Muscle of leg (tissue), 16 donors: ENCODE measurements at places on chromosomes 11 and 22. TPM values are rescaled to one million over a fixed set of nuclear protein-coding genes. Genes with fewer than 3 reads are reported as not detected.

DNA sequence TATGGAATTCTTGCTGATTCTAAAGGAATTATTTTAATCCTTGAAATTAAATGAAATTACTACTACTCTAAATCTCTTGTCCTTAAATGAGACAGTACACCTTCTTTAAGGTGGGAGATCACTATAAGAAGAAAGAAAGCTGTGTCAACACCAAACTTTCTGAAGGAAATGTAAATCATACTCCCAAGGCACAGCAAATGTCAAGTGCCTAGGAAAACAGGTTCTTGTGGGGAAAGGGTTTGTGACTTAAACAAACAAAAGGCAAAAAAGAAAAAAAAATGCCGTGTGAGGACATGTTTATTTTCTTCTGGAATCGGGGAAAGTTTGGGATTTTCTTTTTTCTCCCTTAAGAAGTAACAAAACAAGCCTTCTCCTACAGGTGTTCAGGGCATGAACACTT, 745.1 kb downstream of the DLG2 start:
- H3K4me3 ChIP-seq, result no peak overlapping the region
- DNase-seq, result no peak
- H3K36me3 ChIP-seq, result no peaks in the 10 kb centered on the region
- no peaks in the 10 kb centered on the region for H3K27me3 ChIP-seq
- no peaks in the 10 kb centered on the region for H3K4me1 ChIP-seq

DNA sequence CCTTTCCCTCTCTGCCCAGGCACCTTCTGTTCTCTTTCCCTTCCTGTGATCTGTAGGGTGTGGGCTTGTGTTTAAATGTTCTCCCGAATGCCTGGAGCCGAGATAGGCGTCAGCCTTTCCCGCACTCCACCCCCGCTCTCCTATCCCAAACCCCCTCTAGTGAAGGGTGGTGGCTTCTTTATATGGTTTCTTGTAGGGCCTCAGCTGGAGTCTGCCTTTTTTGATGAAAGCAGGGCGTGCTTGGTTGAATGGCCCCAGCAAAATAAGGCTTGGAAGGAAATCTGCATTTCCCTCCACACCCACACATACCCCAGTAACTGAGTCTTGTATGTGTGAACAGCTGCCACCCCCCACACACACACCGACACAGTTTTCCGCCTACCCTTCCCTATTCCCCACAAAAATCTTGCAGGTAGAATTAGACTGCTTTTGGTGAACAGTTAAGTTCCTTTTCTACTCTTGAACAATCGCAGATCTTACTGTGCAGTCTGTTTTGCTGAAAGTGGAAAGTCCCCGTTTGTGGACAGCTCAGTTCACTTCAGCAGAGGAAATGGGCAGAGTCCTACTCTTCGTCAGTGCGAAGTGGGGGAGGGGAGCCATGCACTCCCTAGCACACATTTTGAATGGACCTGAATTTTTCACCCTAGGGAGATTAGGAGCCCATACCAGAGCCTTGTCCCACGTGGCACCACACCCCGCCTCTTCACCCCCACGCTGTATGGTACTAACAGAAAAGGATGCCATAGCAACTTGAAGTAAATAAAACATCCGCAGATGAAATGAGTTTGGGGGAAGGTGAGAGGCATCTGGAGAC, 25.5 kb upstream of the GRK2 start:
- peak overlapping the region; percentile 97 for H3K27ac ChIP-seq
- H3K27me3 ChIP-seq, result no peaks in the 10 kb centered on the region
- H3K36me3 ChIP-seq, result peaks cover 33% of the 10 kb centered on the region

DNA sequence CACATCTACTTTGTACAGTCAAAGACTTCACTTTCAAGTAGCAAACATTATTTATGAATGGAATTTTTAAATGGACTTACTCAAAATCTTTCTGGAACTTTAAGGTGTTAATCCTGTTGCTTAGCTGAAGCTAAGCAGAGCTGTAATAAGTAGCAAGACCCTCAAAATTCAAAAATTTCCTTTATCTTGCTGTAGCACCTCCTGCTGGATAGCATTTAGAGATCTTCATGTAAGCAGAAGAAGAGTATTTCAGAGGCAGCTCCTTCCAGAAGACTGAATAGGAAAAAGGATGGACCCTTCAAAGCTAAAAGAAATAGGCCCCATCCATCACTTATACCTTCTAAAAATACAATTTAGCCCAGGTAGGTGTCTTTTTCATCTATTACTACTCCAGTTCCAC, 3.4 kb downstream of the PHF21A start:
- DNase-seq, result no peak
- H3K4me1 ChIP-seq, result peaks cover 4% of the 10 kb centered on the region
- H3K4me3 ChIP-seq, result no peak overlapping the region
- H3K36me3 ChIP-seq, result no peaks in the 10 kb centered on the region
- no peak overlapping the region for H3K27ac ChIP-seq

The TEX12 gene
- 0.22 TPM for total RNA-seq

DNA sequence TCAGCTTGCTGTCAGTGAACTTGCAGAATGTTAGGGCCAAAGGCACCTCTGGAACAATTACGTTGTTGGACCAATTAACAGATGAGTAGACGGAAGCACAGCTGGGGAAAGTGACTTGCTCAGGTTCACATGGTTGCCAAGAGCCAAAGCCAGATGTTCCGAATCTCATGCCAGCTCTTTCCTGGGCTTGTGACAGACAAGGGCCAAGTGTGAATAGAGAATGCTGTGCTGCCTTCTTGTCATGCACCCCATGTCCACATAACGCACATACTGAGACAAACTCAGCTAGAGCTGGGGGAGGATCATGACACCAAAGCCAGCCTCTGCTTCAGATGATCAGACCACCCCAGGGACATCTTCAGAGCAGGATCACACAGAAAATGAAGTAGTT, 616.3 kb downstream of the INSC start:
- H3K4me3 ChIP-seq, result no peak overlapping the region
- no peaks in the 10 kb centered on the region for H3K27me3 ChIP-seq
- H3K36me3 ChIP-seq, result no peaks in the 10 kb centered on the region
- H3K27ac ChIP-seq, result peak overlapping the region; percentile 31
- DNase-seq, result peak; percentile 89
- H3K4me1 ChIP-seq, result peaks cover 20% of the 10 kb centered on the region

GRCh38 chr11:104091281-104092096, 55.0 kb downstream of the DDI1 start:
- peaks cover 11% of the 10 kb centered on the region for H3K4me1 ChIP-seq
- H3K36me3 ChIP-seq, result no peaks in the 10 kb centered on the region
- H3K4me3 ChIP-seq, result no peak overlapping the region

- no peaks in the 10 kb centered on the region for H3K4me1 ChIP-seq
- DNase-seq, result peak; percentile 39
- H3K27ac ChIP-seq, result peak overlapping the region; percentile 53
- no peaks in the 10 kb centered on the region for H3K27me3 ChIP-seq
- no peak overlapping the region for H3K4me3 ChIP-seq
- no peaks in the 10 kb centered on the region for H3K36me3 ChIP-seq
Observed at GRCh38 chr11:104898685-104899013, 389 bp upstream of the CASP12 start.

DNA sequence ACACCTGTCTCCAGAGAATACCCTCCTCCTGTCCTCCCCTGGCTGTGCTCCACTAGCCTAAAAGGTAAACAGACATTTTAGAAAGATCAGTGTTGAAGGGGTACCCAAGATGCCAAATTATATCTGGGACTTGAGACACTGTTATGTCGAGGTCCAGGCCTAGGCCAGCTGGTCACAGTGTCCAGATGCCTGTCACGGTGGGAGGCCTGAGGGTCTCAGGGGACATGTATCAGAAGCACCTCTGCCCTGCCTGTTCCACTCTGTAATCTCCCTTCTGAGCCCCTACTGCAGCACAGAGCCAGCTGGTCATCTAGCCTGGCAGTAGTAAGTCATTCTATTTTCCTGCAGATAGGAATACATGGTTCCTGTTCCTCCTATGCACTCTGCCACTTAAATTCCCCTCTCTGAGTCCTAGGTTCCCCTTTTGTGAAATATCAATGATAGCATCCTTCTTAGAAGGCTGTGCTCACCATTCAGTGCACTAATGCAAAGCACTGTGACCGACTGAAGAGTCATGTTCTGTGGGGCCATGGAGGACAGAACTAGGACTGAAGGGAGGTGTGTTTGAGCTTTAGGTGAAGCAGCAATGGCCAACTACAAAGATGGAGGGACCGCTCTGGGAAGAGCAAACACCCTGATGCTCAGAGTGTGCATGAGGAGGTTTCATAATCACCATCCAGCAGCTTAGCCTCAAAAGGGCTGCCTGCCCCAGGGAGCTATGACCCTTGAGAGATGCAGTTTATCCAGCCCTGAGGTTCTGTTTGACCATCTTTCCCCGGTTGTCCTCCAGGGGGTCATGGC, 44.8 kb upstream of the TUB start:
- no peak overlapping the region for H3K4me3 ChIP-seq
- H3K36me3 ChIP-seq, result no peaks in the 10 kb centered on the region
- peaks cover 12% of the 10 kb centered on the region for H3K4me1 ChIP-seq

- H3K36me3 ChIP-seq, result no peaks in the 10 kb centered on the region
- H3K4me1 ChIP-seq, result peaks cover 2% of the 10 kb centered on the region
- no peaks in the 10 kb centered on the region for H3K27me3 ChIP-seq
- no peak for DNase-seq
- H3K4me3 ChIP-seq, result no peak overlapping the region
- peak overlapping the region; percentile 42 for H3K27ac ChIP-seq
Observed at GRCh38 chr22:21849489-21849888, 18.0 kb downstream of the MAPK1 start.

DNA sequence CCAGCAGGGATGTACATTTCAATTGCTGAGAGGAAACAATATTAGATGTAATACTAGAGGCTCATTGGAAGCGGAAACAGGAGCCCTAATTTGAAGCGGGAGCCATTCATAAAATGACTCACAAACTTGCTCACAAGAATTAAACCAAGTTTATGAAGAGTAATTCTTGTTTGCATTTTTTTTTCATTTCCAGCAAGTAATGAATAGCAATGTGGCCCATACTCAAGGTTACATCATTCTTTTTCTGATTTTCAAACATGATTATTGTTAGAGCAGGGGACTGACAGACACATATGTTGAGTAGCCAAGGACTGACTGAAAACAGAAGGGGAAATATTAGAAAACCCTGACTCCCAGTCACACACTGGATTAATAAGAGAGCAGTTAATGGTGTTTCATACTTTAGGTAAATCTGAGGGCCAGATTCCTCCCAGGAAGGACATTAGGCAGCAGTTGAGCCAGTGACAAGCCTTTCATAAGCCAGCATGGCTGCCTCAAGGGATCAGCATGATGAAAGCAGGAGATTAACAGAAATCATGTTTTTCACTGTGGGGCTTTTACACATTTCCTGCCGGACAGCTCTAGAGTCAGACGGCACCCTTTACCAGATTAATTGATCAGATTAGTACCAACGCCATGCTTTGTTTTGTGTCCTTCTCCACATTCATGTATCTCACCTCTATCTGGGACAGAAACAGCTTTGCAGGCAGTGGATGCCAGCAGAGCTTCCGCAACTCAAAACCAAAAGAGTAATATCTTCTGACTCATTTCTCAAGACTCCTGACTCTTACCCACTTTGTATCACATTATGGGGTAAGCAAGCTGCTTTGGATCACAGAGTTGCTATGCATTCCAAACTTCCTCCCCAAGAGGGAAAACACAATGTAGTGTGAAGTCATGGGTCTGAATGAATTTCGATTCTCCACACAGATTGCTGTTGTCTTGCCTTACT, 831.6 kb downstream of the KCNA4 start:
- peak; percentile 32 for DNase-seq
- H3K36me3 ChIP-seq, result no peaks in the 10 kb centered on the region
- no peak overlapping the region for H3K4me3 ChIP-seq
- peaks cover 2% of the 10 kb centered on the region for H3K4me1 ChIP-seq
- H3K27ac ChIP-seq, result no peak overlapping the region

The FIBP gene
- 47.1 TPM for total RNA-seq

The FAM181B gene
- total RNA-seq, result 0.27 TPM

DNA sequence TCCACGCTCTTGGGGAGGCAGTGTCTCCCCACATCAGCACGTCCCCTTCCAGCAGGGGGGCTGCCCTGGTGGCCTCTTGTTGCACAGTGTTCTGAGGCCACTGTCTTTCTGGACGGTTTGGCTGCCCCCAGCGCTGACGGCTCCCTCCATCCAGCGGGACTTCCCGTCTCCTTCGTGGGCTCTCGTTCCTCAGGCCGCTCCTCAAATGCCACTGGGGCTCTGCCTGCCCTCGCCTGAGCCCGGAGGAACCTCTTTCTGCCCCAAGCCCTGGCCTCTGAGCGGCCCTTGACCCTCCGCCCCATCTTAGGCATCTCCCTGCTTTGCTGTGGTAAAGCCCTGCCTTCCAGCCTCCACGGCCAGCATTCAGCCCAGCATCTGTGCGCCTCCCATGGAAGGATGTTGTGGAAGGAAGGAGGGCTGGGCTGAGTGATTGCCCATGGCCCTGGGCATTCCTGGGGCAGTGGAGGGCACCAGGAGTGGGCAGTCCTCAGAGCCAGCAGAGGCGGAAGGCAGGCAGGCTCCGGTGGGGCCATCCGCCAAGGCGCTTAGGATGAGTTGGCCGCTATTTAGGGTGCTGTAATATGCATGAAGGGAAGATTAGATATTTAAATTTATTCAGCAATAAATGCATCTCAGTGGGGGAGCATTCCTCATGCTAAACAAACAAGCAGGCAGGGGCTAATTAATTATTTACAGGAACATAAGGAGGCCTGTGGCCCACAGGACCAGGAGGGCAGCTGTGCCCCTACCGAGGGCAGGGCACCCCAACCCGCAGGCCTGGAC, 17.8 kb downstream of the OTUB1 start:
- peak overlapping the region; percentile 49 for H3K27ac ChIP-seq
- no peaks in the 10 kb centered on the region for H3K36me3 ChIP-seq
- H3K27me3 ChIP-seq, result peaks cover 22% of the 10 kb centered on the region
- no peak for DNase-seq

GRCh38 chr11:57055744-57056143, 67.0 kb downstream of the OR5AK2 start:
- no peaks in the 10 kb centered on the region for H3K36me3 ChIP-seq
- no peak overlapping the region for H3K27ac ChIP-seq
- no peaks in the 10 kb centered on the region for H3K27me3 ChIP-seq
- H3K4me3 ChIP-seq, result no peak overlapping the region
- H3K4me1 ChIP-seq, result no peaks in the 10 kb centered on the region

GRCh38 chr11:68403424-68403823, 57.1 kb upstream of the PPP6R3 start:
- no peaks in the 10 kb centered on the region for H3K27me3 ChIP-seq
- peaks cover 44% of the 10 kb centered on the region for H3K36me3 ChIP-seq
- no peak overlapping the region for H3K27ac ChIP-seq
- H3K4me1 ChIP-seq, result peaks cover 41% of the 10 kb centered on the region

- DNase-seq, result no peak
- no peaks in the 10 kb centered on the region for H3K4me1 ChIP-seq
- H3K27me3 ChIP-seq, result no peaks in the 10 kb centered on the region
- H3K4me3 ChIP-seq, result no peak overlapping the region
- no peak overlapping the region for H3K27ac ChIP-seq
Observed at GRCh38 chr11:41955066-41955465, 495.6 kb upstream of the LRRC4C start.
